ENCODE measurements at places on chromosomes 6 and 20.

DNA sequence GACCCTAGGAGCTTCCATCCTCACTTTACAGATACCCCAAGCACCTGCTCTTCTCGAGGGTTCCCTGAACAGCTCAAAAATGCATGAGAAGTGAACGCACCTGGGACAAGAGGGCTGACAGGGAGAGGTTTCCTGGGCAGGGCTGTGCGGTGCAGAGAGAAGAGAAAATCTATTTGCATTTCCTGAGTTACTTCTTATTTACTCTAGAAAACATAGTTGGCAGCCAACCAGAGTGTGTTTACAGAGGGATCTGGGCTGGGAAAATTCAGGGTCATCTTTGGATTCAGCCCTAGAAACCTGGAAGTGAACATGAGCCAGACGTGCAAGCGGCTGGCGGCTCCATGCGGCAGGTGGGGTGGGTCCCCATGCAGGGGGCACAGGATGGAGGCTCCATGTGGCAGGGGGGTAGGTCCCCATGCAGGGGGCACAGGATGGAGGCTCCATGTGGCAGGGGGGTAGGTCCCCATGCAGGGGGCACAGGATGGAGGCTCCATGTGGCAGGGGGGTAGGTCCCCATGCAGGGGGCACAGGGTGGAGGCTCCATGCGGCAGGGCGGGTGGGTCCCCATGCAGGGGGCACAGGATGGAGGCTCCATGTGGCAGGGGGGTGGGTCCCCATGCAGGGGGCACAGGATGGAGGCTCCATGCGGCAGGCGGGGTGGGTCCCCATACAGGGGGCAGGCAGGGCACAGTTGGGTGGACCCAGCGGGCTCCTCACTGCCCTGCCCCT is 342.0 kb downstream of the TAF4 start:
- no peak for DNase-seq

DNA sequence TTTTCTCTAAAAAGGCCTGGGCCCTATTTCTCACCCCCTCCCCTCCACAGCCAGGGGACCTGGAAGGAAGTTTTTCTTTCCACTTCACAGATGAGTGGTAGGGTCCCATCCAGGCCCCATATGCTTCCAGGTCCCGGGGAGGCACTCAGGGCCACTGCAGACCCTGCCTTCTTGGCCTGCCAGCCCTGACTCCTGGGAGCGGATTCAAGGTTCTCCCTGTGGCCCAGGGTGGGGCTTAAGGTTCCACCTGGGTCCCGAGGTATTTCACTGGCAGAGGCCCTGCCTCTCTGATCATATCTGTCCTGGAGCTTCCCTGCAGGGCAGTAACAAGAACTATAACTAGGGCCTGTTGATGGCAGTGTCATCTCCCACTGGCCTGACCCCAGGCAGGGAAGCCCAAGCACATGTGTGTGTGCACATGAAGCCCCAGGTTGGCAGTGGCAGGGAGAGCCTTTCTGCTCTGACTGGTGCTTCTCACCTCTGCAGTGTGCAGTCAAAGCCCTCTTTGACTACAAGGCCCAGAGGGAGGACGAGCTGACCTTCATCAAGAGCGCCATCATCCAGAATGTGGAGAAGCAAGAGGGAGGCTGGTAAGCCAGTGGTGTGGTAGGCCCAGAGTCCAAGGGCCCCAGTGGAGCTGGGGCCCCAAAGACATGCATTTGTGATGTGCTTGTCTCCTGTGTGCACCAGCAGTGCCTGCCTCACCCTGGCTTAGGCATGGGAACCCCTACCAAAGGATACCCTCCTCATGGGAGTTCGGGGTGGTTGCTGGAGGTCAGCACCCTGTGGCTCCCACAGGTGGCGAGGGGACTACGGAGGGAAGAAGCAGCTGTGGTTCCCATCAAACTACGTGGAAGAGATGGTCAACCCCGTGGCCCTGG is 31.2 kb downstream of the PLCG1 start:
- DNase-seq = no peak

DNA sequence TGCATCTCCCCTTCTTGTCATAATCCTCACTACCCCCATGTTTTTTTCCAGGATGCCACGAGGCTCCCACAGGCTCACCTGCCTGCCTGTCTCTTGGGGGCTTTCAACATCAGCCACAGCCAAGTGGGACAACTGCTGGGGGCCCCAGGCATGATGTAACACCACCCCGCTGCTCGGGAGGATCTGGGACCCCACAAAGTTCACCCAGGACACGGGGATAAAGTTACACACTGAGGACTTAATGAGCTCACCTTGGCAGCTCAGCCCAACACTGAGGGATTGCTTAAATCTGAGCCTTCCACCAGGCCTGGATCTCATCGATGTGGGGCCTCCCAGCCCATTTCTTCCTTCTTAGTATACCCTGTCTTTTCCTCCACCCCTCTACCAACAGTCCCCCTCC is 56.4 kb upstream of the NNAT start:
- DNase-seq = no peak

DNA sequence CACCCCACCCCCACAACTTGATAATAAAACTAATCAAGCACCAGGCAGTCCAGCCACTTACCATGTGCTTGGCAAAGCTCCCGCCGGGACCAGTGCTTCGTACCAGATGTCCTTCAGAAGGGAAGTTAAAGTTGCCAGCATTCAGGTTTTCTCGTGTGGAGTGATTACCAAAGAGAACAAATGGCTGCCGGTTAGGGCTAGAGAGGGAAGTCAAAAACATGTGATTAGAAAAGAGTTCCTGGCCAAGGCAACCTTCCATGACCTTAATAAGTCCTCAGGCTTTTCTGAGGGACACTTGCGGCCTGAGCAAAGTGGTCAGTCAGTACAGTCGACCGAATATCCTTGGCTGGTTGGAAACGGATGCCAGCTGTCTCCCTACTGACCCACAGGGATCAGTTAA is 67.0 kb downstream of the DNAAF9 start:
- DNase-seq = peak; percentile 75

DNA sequence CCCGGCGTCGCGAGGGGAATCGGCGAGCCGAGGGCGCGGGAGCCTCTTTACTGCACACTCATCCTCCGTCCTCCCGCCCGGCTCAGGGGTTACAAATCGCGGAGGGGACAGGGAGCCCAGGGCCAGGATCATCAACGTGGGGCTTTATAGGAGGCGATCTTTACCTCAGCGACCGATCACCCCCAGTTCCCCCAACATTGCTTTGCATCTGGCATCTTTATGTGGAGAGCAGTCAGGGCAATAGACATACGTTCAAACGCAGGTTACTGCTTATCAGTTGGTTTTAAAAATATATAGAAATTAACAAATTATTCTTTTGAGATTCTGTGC is 634 bp downstream of the HSF2 start:
- DNase-seq = no peak

DNA sequence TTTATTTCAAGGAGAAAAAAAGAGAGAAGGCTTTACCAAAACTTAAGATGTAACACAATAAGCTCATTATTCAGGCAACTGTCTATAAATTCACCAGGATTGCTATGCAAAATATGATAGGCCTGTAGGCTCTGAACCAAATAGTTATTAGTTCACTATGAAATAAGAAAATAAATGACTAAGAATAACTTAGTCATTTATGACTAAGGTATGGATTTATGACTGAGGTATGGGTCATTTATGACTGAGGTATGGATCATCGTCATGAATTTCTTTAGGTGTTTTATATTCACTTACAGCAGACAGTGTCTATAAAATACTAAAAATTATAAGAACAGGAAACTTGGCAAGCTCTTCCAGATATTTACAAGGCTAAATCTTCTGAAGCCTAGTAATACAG is 52.1 kb upstream of the SNX9 start:
- DNase-seq = no peak

GRCh38 chr6:140460267-140460666 is 1085.8 kb upstream of the CITED2 start:
- DNase-seq = no peak

DNA sequence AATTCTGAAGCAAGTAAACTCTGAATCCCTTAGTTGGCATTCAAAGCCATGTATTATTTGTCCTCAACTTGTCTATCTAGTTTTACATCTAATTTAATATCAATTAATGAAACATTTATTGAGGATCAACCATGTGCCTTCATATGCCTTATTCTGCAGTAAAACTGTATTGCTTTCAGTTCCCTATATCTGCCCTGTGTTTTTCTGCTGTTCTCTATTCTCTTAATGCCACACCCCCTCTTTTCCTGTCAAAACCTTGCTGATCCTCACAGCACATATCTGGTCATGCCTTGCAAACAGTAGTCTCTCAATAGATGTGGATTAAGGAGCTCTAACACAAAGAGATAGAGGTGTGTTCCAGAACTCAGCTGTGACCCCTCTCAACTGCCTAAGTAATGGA is 2.0 kb downstream of the FIG4 start:
- no peak for DNase-seq

GRCh38 chr6:143504369-143504768 is 7.2 kb downstream of the FUCA2 start:
- DNase-seq = no peak

GRCh38 chr6:132369526-132369925 is 31.7 kb downstream of the MOXD1 start:
- no peak for DNase-seq

- DNase-seq = no peak
Observed at GRCh38 chr20:63890201-63890576, 4.7 kb upstream of the DNAJC5 start.

GRCh38 chr6:144921206-144921975 is 636.3 kb downstream of the UTRN start:
- no peak for DNase-seq

GRCh38 chr6:119158057-119158848 is 79.8 kb upstream of the FAM184A start:
- peak; percentile 33 for DNase-seq

GRCh38 chr6:36414481-36414880 is 27.0 kb upstream of the ETV7 start:
- no peak for DNase-seq

DNA sequence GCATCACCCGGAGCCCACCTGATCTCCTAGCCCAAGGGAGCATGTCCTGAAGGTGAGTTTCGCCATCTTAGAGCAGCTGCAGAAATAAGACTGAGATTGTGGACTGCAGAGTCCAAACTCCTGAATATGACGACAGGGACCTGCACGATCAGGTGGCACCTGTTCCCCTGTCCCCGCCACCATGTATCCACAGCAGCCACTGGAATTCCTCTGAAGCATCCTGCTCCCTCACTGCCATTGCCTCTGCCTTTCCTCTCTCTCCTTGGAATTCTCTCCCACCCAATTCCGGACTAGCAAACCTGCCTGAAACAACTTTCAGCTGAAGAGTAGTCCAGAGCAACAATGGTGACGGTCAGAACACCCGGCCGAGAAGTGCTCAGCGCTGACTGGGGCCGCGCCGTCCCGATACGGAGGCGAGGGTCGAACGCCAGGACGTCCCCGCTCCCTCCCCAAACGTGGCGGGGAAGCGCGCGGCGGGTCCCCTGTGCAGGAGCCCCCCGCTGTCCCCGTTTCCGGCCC is 694 bp upstream of the FAM120B start:
- DNase-seq = no peak

- no peak for DNase-seq
Observed at GRCh38 chr20:14219801-14220461, 117.5 kb downstream of the FLRT3 start.

DNA sequence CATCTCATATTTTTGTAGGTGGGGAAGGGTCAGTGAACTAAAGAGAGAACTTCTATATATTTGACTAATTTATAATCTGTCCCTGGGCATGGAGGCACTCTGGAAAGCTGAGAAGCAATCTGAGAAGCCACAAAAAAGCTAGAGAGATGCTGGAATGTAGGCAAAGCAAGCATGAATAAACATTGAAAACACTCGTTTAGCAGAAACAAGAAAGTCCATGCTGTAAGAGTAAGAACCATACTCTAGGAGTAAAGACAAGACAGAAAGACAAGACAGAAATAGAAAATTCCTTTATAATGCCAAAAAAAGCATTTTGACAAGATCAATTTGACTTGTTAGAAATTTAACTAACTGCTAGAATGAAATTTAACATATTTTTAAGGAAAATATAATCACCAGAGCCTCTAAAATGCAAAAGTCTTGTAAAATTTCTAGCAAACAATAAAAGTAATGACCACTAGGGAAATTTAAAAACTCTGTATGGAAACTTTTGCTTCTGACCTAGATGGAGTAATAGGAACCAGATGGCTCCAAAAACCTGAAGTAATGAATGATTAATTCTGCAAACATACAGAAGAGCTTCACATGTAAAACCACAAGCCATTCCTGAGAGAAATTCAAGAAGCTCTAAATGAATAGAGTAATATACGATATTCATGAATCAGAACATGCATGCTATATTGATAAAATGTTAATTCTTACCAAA is 625.7 kb upstream of the PTCHD4 start:
- peak; percentile 40 for DNase-seq

DNA sequence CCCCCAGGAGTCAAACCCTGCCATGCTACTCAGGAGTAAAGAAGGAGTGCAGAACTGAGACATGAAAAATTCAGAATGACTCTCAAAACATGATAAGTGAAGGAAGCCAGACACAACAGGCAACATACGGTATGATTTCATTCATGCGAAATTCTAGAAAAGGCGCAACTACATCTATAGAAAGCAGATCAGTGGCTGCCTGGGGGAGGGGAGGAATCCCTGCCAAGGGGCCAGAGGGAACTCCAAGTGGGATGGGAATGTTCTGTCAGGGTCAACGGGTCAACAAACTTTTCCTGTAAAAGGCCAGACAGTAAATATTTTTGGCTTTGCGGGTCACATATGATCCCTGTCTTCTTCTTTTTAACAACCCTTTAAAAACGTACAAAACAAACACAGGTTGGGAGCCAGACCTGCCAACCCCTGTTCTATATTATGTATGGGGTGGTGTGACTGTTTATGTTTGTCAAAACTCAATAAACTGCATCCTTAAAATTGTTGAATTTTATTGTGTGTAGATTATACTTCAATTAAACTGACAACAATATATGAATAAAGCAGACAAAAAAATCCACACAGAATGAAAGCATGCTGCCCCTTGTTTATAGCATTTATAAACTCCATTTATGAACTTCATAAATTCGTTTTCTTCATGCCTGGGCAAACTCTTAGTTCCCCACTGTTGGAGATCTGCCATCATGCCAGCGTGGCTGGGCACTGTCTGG is 56.6 kb upstream of the TRAF3IP2 start:
- no peak for DNase-seq

DNA sequence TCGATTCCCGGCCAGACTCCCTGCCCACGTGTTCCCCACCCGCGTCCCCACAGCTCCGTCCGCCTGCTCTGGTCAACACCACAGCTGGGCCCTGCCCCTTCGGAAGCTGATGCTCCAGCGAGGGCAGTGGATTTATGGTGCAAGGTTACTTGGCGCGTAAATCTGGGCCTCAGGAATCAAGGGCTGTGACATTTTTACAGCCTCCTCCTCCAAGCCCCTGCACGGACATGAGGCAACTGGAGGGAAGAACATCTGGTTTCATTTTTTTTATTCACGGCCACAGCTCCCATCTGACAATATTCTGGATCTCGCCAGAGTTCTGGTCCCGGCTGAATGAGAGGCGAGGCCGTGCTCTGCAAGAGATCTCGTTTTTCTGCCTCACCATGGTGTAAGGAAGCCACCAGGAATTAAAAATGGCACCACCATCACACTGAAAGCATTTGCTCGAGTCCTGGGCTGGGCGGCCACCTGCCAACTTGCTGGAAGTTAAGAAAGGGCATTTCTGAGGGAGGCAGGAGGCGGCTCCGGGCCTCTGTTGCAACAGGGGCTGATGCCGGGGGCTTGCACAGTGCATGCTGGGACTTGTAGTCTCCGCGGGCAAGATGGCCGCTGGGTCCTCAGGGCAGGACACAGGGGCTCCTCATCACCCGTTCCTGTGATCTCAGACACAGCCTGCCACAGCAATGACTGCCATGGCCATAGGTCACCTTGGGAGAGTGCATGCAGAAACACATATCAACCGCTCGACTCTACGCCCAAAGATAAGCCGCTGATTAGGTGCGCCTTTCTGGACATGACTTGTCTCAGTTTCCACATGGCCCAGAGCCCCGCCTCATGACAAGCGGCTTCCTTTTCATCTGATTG is 148.5 kb downstream of the LY86 start:
- no peak for DNase-seq

Measured in NCI-H446 treated with DMSO at 0.1 percent for 48 hours (cell line).